ENCODE measurements at places on chromosomes 7 and 10.

GRCh38 chr7:33452805-33453502, 323.6 kb downstream of the BBS9 start:
- DNase-seq = no peak

GRCh38 chr7:131254211-131254610, 73.5 kb upstream of the MKLN1 start:
- no peak for DNase-seq

GRCh38 chr7:20470082-20470481, 139.4 kb downstream of the ITGB8 start:
- no peak for DNase-seq

DNA sequence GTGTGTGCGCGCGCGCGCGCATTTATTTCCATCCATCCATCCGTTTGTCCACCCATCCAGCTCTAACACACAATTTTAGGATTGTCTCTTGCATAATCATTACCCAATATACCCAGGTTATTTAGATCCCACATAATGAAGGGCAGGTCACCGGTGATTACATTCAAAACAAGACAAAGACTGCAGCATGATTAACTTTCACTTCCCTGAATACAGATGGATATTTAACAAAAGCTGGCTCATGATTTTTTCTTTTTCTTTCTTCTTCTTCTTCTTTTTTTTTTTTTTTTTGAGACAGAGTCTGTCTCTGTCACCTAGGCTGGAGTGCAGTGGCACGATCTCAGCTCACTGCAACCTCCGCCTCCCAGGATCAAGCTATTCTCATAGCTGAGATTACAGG, 86.2 kb downstream of the SH3PXD2A start:
- no peak for DNase-seq

DNA sequence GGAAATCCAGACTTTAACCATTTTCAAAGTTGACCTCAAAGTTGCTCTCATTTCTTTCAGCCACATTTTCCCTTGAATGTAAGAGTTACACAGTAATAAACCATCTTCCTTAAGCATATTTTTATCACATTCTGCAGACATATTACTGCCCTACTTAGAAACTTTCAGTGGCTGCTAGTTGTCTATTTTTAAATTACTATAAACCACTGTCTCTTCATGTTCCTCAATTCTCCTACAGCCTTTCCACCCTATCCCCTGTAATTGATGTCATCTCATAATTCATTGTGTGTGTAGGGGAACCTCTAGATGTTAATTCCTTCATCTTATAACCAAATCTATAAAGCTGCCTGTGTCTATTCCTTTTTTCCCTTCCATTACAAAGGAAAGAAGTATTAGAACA, 78.1 kb upstream of the STRIP2 start:
- no peak for DNase-seq

GRCh38 chr7:45342236-45342635, 184.6 kb downstream of the RAMP3 start:
- no peak for DNase-seq

DNA sequence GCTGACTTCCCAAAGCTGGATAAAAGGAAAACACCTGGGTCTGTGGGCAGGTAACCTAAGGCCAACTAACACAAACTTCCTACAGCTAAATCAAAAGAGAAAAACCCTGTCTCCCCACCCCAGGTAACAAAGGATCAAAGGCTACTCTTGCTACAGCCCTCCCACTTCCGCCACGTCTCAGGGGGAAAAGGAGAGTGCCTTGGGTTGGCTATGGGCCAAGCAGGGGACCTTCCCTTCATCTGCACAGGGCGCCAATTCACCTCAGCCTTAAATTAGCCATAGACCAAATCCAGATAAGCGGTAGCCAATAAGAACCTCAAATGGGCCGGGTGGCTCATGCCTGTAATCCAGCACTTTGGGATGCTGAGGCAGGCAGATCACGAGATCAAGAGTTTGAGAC, 69.1 kb upstream of the LANCL2 start:
- no peak for DNase-seq

DNA sequence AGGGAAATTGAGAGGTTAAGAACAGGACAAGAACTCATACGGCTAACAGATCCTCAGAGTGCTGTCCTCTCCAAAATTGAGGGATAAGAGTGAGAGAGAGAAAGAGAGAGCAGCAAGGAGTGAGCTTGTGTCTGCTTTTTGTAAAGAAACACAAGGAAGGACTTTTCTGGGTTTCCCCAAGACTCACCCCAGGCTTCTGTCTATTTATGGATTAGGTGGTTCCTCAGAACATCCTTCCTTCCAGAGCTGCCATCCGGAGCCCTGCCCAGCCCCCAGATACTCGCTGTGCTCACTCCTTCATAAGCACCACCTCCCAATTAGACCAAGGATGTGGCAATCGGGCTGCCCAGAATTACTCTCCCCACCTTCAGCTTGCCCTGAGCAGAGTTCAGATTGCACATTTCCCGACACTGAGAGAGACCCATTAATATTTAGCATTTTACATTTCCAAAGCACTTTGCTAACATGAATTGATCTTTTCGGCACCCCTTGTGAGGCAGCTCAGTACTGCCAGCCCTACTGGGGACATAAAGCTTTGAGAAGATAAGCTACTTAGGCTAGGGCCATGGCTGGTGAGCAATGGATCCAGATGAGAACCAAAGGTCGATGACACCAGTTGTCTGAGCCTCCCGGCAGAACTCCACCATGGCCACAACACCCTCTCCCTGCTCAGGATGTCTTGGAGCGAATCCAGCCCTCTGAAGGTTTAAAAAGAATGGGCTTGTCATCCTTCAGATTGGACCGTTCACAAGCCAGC, 19.2 kb upstream of the R3HCC1L start:
- no peak for DNase-seq

GRCh38 chr10:91511549-91512330, 101.6 kb downstream of the HECTD2 start:
- no peak for DNase-seq

- DNase-seq = no peak
Observed at GRCh38 chr7:47778153-47778661, 170.1 kb downstream of the PKD1L1 start.

DNA sequence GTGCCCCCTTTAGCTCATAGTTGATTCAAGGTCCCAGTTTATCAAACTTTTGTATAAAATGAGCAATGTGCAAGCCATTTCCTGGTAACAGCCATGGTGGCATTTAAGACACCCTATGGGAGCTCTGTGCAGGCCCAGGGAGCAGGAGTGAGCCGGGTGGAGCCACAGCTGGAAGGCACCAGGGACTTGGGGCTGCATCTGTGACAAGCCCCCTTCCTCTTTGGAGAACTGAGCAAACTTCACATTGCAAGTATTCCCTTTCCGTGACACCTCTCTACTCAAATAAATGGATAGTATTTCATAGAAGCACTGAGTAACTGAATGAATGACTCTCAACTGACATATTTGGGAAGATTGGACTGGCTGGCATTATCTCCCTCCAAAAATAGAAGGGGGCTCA, 558.7 kb upstream of the FOXK1 start:
- no peak for DNase-seq

DNA sequence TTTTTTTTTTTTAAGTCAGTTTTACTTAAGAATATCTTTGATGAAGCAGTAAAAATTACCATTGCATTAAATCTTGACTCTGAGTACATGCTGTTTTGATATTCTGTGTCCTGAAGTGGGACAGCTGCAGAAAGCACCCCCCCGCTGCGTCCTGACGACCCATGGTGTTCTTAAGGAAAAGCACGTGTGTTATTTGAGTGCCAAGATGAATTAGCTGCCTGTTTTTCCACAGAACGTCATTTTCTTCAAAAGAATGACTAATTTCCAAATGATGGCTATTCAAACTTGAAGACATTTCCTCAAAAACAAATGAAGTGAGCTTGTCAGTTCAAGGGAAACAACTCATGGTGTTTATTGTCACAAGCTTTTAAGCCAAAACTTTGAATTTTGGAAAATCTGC, 45.9 kb downstream of the CREM start:
- DNase-seq = no peak

DNA sequence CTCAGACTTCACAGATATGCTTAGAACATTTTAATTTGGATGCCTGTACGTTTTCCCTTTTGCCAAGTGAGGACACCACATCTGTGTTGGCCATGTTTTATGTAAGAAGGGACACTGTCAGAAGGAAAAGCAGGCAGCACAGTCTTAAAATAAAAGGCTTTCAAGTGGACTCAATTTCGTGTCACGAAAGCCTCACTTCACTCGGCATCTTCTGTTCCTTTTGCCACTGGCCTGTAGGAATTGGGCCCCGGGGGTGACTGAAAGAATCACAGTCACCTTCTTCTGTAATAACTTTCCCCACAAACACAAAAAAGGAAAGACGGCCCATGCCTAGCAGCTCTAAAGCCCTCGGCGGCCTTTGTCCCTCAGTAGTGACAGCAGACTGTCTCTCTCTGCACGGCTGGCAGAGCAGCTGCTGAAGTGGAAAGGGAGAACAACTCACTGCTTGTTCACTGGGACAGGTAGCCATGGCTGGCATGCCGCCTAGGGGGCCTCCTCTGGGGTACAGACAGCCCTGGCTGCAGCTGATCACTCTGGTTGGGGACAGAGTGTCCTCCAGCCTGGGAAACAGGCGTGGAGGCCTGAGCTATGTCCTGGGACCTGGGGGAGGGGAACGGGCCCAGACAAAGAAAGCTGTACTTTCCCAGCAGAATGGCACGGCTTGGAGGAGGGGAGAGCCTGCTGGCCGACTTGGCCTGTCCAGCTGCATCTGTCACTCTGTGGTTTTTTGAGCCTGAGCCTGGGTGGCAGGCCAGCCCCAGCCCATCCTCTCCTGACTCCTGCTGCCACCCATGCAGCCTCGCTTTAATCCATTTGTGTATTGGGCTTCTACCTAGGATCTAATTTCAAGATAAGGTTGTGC, 4.4 kb downstream of the RASSF4 start:
- peak; percentile 70 for DNase-seq

DNA sequence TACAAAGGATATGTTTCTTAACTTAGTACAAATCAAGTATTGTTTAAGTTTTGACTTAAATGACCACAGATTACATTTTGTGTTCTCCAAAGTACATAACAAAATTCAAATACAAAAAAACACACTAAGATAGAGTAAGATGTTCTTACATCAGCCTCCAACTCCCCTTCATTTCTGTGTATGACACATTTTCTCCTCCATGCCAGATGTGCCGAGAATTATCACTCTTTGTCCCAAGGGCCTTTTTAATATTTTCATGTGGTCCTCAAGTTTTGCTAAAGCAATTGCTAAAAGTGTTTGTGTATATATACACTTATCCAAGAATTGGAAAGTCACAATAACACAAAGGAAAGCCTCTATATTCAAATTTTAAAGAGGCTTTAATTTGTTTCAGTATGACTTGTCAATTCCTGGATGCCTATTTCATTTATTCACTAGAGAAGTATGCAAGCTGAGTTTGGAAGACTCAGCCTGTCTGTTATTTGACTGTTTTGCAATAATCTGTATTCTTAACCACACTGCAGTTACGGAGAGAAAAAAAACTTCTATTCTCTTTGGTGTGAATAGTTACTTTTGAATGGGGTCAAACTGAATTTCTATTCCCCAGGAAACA, 586.4 kb upstream of the SEMA3D start:
- no peak for DNase-seq

- peak; percentile 71 for DNase-seq
Observed at GRCh38 chr7:2608921-2609411, 22.8 kb upstream of the TTYH3 start.

- no peak for DNase-seq
Observed at GRCh38 chr10:72744566-72744965, 52.6 kb downstream of the MCU start.

DNA sequence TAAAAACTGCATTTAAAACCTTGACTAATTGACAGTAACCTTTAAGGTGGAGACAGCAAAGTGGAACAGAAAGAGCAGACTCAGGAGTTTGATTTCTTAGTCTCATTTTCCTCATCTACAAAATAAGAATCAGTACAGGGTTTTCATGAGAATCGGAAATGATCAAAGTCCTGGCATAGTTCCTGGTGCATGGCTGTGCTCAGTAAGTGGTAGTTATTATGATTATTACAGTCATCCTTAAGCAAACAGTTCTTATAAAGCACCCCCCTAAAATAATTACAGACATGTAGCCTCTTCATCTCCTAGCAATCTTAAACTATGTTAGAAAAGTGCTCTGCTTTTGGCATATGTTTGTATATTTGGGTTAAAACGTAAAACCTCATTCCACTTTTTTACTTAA, 18.0 kb downstream of the NEBL start:
- no peak for DNase-seq

GRCh38 chr10:100761191-100761590, 15.8 kb downstream of the PAX2 start:
- no peak for DNase-seq

DNA sequence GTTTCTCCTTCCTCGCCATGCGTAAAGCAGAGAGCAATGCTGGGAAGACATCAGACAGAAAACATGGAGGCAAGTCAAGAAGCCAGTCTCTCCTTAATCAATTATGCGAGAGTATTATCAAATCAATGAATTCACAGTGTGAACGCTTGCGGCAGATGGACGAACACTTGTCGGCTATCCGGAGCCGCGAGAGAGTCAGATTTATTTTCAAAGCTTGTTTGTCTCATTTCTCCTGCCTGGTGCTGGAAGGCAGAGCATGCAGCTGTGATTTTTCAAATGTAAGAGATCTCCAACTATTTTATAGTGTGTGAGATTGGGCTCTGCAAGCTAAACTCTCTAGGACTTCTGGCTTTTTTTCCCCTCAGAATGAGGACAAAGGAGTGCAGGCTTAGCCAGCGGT, 252.3 kb downstream of the SNX10 start:
- DNase-seq = peak; percentile 44

DNA sequence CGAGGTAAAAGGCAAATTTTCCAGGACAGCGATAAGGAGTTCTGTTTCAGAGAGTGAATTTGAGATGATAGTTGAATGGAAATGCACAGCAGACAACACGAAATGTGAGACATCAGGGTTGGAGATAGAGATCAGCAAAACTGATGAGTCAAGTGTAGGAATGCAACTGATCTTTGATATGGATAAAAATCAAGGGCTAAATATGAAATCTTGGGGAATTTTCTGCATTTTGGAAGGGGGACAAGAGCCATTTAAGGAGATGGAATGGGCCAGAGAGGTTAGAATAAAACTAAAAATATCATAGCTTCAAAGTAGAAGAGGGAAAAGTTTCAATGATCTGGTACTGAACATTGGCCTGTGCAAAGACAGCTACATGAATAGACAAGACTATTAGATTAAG, 11.5 kb downstream of the CISD1 start:
- no peak for DNase-seq

DNA sequence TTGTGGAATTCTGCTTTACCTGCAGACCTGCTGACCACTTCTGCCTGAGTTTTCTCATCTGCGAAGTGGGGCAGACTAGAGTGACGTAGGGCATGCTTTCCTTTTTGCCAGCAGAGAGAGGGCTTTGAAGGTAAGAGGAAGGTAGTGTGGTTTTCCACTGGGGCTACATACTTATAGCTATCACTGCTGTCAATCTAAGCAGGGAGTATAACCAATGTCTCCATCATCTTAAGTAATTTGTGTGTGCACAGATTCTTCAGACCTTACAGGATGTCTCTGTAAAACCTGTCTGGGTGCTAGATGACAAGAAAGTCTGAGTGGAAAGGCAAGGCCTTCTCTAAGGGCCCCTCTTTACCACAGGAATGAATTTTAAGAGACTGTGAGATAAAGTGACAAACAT, 106.8 kb downstream of the RBM20 start:
- no peak for DNase-seq

GRCh38 chr10:51501396-51501795, 198.0 kb downstream of the CSTF2T start:
- DNase-seq = peak; percentile 14
